Smooth muscle cell of the pulmonary artery (primary cell): ENCODE measurements at places on chromosomes 7 and 10. TPM values are rescaled to one million over a fixed set of nuclear protein-coding genes. Genes with fewer than 3 reads are reported as not detected.

LSM8 gene
- total RNA-seq = 18.6 and 21.5 TPM in 2 replicates

CCDC146 gene
- 1.2 and 1.9 TPM in 2 replicates for total RNA-seq

CPA4 gene
- total RNA-seq = 46.4 and 140 TPM in 2 replicates

ADAMTS14 gene
- 2.5 TPM in 2 replicates for total RNA-seq

FXYD4 gene
- total RNA-seq = not detected in 2 replicates

ECHDC3 gene
- 2.1 and 4.4 TPM in 2 replicates for total RNA-seq

FANK1 gene
- total RNA-seq = 6.6 and 12.4 TPM in 2 replicates

SH2B2 gene
- total RNA-seq = 3.1 and 7.1 TPM in 2 replicates

DOCK1 gene
- 68.6 and 78.5 TPM in 2 replicates for total RNA-seq

FGL2 gene
- total RNA-seq = 86.5 and 91.3 TPM in 2 replicates

SMO gene
- total RNA-seq = 17.6 and 18.9 TPM in 2 replicates

SLC16A9 gene
- 2.5 and 15.1 TPM in 2 replicates for total RNA-seq

TMEM273 gene
- 0.13 and 0.33 TPM in 2 replicates for total RNA-seq

ANKMY2 gene
- 17.0 and 26.7 TPM in 2 replicates for total RNA-seq

VIPR2 gene
- total RNA-seq = 0.07 TPM in 1 of 2 replicates, not detected in the other

C7orf57 gene
- not detected in 2 replicates for total RNA-seq

SPDYE18 gene
- 0.20 TPM in 2 replicates for total RNA-seq

DEPP1 gene
- total RNA-seq = 88.6 and 142 TPM in 2 replicates

GPRIN2 gene
- 0.07 TPM in 1 of 2 replicates, not detected in the other for total RNA-seq

SMARCD3 gene
- 37.1 and 38.7 TPM in 2 replicates for total RNA-seq

PALD1 gene
- 0.40 and 1.4 TPM in 2 replicates for total RNA-seq

LIPF gene
- total RNA-seq = not detected in 2 replicates
